WTC11 (cell line): ENCODE measurements at places on chromosomes 4 and X. TPM values are rescaled to one million over a fixed set of nuclear protein-coding genes. Genes with fewer than 3 reads are reported as not detected.

Gene RPS6KA6
- 13.1 to 14.8 TPM (median 13.3 TPM) in 3 replicates for total RNA-seq

DNA sequence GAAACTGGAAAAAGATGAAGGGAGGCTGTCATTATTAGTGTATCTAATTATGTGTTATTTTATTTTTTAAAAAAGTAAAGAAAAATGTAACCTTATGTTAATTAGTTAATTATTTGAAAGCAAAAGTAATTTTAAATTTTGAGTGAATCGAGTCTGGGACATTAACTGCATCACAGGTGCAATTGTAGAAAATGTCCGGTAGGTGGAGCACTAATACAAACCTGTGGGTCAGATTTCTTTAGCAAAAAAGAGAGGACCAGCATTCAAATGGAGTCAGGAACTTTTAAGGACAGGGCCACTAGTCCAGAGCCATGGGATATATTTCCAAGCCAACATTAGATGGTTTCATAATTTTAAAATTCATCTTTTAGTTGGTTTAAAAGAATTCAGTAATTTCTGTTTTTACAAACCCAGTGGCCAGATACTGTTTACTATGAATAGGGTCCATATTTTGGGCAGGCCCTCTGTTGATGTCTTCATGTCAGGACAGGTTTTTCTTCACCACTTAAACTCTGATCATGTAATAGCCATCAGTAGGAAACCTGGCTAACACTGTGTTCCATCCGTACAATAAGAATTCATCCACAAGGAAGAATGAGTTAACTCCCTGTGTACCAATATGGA lies 27.2 kb downstream of the BST1 start:
- no peak for DNase-seq

GRCh38 chr4:118280501-118281218 lies 72.1 kb downstream of the PRSS12 start:
- peak; percentile 47 for DNase-seq

- no peak for DNase-seq
Observed at GRCh38 chrX:33207056-33207455, 4.3 kb downstream of the DMD start.

DNA sequence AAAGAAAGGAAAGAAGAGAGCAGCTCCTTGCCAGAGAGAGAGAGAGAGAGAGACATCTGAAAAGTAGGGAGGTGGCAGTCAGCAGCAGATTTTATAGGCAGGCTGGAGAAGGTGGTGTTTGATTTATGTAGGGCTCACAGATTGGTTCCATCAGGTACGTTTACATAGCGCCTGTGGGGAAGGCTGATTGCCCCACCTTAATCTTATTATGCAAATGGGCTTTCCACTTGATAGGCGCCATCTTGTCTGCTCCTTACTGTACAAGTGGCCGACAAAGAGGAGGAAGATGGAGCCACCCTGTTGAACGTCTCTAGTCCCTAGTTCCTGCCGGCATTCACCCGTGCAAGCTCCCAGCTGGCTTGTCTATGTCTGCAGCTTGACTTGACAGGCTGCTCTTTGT lies 49.1 kb upstream of the DHRSX start:
- DNase-seq = no peak

DNA sequence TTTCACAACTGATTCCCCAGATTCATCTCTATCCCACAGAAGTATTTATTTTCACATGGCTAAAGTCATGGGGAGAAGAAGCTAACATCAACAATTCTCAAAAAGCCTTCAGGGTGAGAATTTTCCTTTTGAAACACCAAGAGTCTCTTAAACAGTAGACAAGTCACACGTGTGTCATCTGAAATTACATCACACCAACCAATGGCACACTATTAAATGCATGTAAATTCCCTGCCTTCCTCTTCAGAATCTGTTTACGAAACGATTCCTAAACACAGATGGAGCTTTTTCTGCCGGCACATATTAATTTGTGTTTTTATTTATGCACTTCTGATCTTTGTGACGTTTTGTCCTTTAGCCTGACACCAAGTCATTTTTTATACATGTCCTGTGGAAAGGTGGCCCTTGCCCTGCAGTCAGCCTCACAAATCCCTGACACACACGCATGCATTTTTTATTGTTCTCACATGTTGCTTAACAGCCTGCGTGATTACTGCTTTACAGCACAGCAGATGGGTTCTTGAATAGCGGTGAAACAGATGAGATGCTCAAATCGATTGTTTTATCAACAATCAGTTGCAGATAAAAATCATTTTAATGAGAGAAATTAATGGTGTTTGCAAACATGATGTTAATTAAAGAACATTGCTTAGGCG lies 735.9 kb upstream of the TENM3 start:
- no peak for DNase-seq

- DNase-seq = no peak
Observed at GRCh38 chr4:109185548-109185947, 116.9 kb downstream of the COL25A1 start.

Gene CCDC160
- total RNA-seq = 1.7 to 1.9 TPM (median 1.8 TPM) in 3 replicates

DNA sequence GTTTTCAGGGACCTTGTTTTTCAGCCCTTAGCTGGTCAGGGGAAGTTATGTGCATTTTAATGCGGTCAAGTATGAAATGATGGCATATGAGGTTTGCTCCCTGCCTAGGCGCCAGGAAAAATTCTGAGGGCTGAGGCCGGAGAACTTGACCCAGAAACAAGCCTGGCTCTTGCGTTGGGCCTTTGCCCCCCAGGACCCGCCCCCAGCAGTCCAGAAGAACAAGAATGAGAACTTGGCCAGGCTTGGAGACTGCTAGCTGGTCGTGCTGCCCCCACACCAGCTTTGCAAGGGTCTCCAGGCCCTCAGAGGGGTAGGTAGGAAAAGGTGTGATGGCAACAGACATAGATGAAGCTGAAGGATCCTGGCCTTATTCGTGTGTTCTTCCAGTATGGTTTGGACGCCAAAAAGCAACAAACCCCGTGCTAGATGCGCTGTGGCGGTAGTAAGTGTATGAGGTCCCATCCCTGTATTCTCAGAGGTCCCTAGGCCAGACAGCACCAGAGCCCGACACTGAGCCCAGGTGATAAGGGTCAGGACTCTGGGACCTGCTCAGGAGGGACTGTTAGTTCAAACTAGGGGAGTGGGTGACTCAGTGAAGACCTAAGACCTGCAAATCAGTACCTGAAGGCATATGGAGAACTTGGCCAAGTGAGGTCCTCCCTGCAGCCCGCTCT lies 10.5 kb downstream of the NKX3-2 start:
- DNase-seq = no peak

- no peak for DNase-seq
Observed at GRCh38 chrX:13733506-13733905, 914 bp downstream of the TRAPPC2 start.

Gene FGF5
- total RNA-seq = not detected in 3 replicates
